CD8-positive, alpha-beta memory T cell (primary cell): ENCODE measurements at places on chromosomes 5 and 9. TPM values are rescaled to one million over a fixed set of nuclear protein-coding genes. Genes with fewer than 3 reads are reported as not detected.

Gene ALDOB
- not detected for total RNA-seq

Gene KIF24
- total RNA-seq = 6.7 TPM

DNA sequence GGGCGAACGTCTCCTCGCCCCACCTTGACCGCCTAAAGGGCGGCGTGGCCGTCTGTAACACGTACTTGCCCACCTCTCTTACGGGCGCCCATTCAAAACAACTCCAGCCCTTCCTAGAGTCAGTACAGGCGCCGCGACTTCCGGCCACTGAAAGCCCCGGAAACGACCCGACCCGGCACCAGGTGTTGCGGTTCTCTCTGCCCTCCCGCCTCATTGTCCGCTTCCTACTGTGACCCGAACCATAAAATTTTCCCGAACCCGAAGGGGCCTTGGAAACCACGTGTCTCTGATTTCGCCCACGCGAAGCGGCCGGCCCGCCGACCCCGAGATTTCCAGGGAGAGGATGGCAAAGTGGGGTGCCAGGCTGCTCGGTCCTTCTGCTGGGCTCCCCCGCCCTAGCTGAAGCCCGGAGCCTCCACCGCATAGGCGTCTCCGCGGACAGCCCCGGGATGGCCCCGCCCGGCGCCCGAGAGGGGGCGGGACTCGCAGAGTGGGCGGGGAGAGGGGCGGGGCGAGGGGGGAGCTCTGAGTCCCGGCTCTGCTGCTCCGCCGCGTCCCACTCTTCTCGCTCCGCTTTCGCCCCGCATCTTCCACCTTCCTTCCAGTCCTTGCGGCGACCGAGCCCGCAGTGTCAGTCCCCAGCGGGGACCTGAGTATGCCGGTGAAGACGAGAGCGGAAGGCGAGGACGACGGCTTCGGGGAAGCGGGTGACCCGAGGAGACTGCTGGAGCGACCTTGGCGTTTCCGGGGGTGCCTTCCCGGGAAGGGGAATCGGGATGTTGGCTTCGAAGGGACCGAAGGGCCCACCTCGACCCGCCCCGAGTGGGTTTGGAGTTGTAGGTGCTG lies 684 bp upstream of the PTGES2 start:
- peak; percentile 87 for DNase-seq

DNA sequence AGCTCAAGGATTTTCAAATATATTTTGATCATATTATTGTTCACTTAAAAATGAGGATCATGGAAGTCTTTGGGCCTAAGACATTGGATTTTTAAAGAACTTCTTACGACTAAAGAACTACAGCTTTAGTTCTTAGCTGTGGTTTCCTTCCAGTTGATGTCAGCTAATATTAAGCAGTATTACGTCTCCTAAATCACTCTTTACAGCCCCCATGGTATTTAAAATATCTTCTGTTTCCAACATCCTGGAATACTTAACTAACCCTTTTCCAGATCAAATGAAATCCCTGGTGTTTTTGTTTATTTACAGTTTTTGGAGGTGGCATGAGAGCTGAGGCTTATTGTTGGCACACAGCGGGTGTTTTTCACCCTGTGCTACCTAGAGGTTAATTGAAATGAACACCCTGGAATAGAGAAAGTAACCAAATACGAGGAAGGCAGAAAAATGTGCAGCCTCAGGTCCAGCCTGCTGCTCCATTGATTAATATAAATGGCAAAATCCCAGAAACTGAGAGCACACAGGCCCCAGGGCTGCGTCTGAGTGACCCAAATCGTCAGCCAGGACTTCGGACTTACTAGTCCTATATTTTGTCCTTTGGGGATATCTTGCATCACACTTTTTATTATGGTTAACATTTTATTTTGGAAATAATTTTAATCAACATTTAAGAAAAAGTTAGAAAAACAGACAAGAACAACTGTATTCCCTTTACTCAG lies 52.3 kb upstream of the ICE1 start:
- no peak for DNase-seq

Gene TRIM36
- 0.58 TPM for total RNA-seq

DNA sequence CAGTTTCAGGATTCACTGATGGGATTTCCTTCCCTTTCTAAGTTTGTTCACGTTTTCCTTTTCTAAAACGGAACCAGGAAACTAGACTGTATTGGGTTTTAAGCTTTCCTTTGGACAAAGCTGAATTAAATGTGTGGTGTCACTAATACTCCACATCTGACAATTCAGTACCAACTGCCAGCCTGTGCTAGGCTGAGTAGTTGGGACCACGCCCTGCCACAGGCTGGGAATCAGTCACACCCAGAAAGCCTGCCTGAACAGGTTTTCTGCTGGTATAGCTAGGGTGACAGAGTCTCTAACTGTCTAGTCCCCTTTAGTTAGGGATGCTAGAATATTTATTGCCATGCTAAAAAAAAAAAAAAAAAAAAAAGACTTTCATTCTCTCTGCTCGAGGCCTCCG lies 15.6 kb downstream of the SPACA9 start:
- no peak for DNase-seq
